ENCODE measurements at places on chromosomes 12 and 14.

- no peak for DNase-seq
Observed at GRCh38 chr12:104866291-104866690, 91.8 kb downstream of the SLC41A2 start.

DNA sequence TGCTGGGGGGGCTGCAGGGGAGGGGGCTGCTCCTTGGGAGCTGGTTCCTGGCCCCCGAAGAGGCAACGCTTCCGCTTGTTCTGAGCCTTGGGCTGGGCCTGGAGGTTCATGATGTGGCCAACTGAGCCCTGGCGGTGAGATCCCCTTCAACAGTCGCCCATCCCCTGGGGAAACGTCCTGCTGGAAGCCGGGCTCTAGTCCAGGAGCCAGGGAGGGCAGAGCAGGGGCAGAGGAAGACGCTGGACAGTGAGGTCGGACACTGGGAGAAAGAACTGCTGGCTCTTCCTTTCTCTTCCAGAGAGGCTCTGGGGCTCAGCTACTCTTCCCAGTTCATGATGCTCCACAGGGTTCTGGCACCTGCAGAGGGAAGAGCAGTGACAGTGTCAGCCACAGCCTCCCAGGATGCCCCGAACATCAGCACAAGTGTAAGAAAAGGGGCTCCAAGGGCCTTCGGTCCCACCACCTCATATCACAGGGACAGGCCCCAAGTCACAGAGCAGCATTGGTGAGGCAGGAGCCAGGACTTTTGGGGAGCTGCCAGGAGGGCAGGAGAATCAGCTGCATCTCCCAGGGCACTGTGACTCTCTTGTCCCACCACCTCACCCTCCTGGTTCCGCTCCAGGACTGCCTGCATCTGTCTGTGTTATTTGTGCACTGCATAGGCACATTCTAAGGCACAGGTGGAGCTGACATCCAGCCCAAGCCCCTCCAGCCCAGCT is 25.9 kb upstream of the PNMA1 start:
- no peak for DNase-seq

- no peak for DNase-seq
Observed at GRCh38 chr12:49880756-49881414, 22.8 kb downstream of the FAIM2 start.

GRCh38 chr14:77616454-77617229 is at the start of gene SPTLC2:
SPTLC2 (minus strand) TSS chr14:77616637; CDS start chr14:77616579, 58 bp downstream.
- peak; percentile 98 for DNase-seq

DNA sequence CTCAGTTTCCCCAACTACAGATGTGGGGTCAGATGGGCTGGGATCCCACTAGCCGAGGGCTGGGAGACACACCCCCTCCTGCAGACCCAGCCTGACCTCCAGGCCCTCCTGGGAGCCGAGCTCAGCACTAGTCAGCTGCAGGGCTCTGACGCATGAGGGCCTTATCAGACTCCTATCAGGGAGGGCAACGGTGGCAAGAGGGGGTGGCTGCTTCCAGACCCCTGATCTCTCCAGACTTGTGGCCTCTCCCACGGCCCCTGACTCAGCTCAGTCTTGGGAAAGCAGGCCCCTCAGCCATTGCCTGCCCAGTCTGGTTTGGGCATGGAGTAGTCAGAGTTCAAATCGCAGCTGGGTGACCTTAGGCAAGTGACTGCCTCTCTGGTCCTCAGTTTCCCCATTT is 2.5 kb downstream of the RASAL1 start:
- no peak for DNase-seq

DNA sequence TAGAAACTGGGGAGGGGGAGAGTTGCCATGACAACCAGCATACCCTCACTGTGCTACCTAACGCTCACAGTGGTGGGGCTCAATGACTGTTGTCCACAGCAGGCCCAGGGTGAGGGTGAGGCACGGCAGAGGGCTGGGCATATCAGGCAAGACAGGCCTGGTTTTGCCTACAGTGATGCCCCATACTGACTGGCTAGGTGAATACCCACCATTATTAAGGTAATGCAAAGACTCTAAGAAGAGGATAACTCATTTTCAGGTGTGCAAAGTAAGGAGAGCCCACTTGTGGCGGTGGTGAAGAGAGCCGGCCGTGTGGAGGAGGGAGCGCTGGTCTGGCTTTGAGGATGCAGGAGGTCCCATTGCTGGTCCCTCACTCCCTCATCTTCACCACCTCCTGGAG is 422.3 kb downstream of the FUT8 start:
- DNase-seq = no peak

DNA sequence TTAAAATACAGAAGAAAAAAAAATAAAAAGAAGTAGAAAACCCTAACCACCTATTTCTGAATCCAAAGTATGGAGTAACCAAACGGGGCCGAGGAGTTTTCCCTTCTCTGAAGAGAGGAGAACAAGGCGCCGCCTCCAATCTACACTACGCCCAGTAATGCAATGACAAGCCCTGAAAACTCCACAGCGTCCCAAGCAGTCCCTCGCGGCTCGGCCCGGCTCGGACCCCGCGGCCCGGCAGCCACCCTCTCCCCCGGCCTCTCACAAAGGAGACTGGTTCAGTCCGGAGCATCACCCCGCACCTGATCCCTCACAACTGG is 371 bp downstream of the CHD8 start:
- no peak for DNase-seq

- DNase-seq = no peak
Observed at GRCh38 chr14:52325126-52325525, 11.0 kb downstream of the PTGER2 start.

GRCh38 chr14:30362369-30363218 is 196.4 kb upstream of the G2E3 start:
- DNase-seq = no peak

DNA sequence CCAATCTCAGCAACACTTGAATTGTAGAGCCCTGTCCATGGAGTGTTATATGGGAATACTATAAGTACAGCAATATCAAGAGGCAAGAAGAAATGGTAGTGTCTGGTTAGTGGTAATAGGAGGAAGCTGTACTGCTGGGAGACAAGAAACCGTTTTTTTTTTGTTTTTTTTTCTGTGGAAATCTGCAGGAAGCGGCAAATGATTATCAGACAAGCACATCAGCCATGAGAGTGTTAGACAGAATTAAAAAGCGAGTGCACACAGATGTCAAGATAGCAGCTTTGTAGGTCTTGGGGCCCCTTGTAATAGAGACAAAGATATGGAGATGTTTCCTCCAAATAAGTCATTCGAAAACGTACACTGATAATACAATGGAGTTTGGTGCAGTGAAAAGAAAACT is 6.7 kb downstream of the TESPA1 start:
- DNase-seq = no peak

DNA sequence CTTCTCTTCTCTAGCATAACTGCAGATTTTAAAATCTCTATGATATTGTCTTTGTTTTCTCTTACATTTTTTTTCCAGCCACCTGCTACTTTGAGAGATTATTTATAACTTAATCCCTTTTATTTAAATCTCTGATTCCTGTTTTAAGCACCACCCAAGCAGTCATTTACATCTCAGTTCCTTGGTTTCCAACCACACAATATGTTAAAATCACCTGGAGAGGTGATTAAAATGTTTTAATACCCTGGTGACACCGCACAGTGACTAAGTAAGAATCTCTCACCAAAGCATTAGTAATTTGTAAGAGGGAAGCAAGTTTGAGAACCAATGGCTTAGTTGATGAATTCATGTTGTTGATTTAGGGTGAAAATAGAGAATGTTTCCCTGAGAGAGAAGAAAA is 849.8 kb downstream of the TMTC2 start:
- DNase-seq = no peak

DNA sequence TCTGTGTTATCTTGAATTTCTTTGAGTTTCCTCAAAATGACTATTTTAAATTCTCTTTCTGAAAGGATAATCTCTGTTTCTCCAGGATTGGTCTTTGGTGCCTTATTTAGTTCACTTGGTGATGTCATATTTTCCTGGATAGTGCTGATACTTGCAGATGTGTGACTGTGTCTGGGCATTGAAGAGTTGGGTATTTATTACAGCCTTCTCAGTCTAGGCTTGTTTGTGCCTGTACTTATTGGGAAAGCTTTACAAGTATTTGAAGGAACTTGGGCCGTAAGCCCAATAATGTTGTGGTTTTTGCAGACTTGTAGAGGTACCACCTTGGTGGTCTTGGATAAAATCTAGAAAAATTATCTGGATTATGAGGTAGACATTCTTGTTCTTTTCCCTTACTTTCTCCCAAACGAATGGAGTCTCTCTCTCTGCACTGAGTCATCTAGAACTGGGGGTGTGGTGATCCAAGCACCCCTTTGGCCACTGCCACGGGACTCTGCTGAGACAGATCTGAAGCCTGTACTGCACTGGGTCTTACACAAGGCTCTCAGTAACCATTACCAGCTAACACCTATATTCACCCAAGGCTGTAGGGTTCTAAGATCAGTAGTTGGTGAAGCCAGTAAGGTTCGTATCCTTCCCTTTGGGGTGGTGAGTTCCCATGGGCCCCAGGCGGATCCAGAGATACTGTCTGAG is 703.7 kb upstream of the MGAT4C start:
- DNase-seq = no peak

- DNase-seq = no peak
Observed at GRCh38 chr14:22084393-22085281, 411.0 kb upstream of the OR4E1 start.

DNA sequence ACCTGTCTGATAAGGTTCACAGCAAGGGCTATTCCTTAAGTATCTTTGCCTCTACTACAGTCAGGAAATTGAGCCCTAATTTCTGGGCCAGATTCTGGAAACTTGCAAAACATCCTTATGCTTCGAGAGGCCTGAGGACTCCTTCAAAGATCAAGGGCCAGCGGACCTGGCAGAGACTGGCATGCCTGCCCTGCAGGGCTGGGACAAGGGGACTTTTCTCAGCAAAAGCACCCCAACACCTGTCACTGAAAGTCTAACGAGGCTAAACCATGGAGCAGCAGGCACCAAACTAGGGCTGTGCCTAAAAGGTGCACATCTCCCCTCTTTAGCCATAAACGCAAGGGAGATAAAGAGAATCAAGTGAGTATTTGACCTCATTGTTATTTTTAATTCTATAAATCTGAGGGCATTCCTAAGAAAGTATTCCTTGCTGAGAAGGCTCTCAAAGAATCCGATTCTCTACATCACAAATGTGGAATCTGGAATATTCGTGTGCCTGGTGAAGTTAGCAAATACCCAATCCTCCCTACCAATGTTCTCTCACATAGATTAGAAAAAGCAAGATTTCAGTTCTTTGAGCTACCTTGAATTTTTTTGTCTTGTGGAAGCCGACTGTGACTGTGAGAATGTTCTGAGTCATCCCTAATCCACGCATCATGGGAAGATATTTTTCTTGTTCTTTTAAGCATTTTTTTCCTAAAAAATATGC is 328.2 kb upstream of the NOVA1 start:
- DNase-seq = no peak

GRCh38 chr12:96501133-96501761 is 11.9 kb downstream of the CFAP54 start:
- no peak for DNase-seq

DNA sequence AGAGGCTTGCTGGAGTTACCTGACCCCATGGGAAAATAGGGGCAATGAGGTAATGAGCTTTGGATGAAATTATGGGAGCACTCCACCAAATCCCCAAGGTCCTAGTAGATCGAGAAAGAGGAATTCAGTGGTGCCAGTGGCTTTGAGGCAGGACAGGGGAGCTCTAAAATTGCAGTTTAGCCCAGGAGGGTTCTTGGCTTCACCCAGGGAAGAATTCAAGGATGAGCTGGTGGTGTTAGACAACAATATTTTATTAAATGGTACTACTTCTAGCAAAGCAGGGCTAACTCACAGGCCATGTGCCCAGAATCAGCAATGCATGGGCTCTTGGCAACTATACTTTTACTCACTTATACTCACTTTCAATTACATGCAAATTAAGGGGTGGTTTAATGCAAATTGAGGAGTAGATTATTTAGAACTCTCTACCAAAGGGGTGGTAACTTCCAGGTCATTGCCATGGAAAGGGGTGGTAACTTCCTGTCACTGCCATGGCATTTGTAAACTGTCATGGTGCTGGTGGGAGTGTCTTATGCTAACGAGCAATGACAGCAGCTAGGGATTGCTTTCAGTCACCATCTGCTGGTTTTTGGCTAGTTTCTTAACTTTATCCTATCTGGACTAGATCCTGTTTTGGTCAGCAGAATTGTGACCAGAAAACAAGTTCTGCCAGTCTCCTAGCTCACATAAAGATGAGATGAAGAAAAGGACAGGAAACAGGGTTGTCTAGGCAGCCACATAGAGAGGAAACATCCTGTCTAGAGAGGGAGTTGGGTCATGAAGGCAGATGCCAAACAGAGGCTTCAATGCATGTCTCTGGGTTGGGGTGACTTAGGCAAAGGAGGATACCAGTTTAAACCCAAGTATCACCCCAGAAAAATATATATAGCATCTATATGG is 64.7 kb downstream of the ZNF641 start:
- DNase-seq = no peak

- no peak for DNase-seq
Observed at GRCh38 chr12:47413806-47414205, 292.0 kb downstream of the RPAP3 start.

GRCh38 chr12:114605918-114606317 is 78.1 kb downstream of the TBX3 start:
- DNase-seq = no peak

DNA sequence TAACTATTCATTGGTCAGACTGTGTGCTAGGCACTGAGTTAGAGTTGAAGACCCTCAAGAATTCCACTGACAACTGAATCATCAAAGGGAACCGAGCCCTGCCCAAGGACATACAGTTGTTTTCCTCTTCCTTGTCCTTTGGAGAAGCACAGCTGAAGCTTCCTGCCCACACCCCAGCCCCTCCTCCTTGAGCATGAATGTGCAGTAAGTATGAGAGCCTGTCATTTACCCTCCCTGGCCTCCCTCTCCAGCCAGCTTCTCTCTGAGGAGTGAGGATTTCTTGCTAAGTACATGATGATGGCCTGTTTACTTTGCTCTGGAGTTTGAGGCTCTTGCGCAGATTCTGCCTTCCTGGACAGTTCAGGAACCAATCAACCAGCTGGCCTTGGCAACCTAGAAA is 235.2 kb downstream of the CACNA1C start:
- no peak for DNase-seq

DNA sequence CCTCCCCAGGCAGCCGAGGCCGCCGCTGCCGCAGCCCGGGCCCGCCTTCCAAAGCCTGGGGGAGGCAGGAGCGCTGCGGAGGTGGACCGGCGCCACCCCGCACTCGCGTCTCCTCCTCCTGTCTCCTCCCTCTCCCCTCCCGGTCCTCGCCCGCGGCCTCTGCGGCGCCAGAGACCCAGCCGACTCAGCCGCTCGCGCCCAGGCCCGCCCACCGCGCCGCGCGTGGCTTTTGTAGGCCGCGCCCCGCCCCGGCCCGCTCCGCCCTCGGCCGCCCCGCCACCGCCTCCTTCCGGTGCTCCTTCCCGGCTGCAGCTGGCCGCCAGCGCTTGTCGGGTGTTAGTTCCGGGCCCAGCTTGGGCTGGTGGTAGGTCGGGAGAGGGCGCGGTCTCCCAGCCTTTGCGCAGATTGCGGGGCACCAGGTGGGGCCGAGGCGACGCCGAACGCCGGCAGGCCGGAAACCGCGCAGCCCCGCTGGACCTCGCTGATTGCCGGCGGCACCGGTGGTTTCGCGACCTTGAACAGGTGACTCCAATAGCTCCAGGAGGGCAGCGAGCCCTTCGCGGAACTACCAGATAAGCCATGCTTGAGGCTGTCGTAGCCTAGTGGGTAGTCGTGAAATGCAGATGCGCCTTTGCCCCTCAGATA is at the start of gene CAPRIN2:
CAPRIN2 (minus strand) TSS at position 202 of the 645 bp plus-strand sequence. CDS start 1,431 bp downstream, outside the sequence.
- DNase-seq = peak; percentile 88

GRCh38 chr12:47612953-47613352 is 92.9 kb downstream of the RPAP3 start:
- no peak for DNase-seq

Data from CD4-positive, alpha-beta T cell (primary cell).